Stimulated activated CD8-positive, alpha-beta memory T cell treated with anti-CD3 and anti-CD28 coated beads, Interleukin-4, amount 100 ng/mL, for 4 hours (primary cell): ENCODE measurements at places on chromosomes 5 and 9.

GRCh38 chr5:6408627-6409446 lies 30.5 kb upstream of the MED10 start:
- DNase-seq, result no peak

- no peak for DNase-seq
Observed at GRCh38 chr9:16996901-16997491, 126.5 kb upstream of the BNC2 start.

DNA sequence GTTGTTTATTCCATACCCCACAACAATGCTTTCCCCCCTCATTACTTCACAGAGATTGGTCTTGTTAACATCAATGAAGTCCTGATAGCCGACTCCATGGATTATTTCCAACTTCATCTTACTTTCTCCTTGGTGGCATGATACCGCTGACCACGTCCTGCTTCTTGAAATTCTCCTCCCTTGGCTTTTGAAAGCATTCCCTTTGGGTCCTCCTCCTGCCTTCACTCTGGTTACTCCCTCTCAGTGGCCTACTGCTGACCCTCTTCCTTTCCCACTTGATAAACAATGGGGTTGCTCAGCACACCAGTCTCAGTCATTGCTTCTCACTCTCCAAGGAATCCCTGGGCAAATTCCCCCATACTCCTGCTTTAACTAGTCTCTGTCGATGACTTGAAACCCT lies 283.9 kb downstream of the SEC61B start:
- DNase-seq, result no peak

DNA sequence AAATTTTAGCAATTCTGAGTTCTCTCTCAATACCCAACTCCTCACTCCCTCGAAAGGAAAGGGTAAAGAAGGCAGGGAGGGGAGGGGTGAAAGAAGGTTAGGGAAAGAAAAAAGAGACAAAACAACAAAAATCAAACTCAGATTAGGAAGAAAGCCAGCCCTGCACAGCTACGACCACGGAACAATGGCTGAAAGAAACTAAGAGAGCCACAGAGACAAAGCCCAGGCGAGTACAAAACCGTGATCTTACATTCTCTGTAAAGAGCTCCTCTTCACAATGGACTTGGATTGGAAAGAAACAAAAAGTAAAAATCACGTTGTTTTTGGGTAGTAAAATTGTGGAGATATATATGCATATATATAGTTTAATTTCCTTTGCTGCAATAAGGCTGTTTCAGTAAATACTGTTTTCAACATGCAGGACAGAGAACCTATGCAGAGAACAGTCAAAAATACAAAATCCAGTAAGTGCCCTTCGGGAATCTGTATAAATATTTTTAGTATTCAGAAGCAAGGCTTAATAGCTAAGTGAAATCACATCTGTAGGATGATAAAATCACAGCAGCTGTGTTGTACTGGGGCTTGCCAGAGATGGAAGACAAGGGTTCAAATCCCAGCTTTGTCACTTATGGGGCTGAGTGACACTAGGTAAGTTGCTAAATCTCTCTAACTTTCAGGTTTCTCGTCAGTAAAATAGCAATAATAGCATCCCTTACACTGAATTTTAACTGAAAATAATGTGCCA lies 16.9 kb downstream of the PSMB7 start:
- no peak for DNase-seq

DNA sequence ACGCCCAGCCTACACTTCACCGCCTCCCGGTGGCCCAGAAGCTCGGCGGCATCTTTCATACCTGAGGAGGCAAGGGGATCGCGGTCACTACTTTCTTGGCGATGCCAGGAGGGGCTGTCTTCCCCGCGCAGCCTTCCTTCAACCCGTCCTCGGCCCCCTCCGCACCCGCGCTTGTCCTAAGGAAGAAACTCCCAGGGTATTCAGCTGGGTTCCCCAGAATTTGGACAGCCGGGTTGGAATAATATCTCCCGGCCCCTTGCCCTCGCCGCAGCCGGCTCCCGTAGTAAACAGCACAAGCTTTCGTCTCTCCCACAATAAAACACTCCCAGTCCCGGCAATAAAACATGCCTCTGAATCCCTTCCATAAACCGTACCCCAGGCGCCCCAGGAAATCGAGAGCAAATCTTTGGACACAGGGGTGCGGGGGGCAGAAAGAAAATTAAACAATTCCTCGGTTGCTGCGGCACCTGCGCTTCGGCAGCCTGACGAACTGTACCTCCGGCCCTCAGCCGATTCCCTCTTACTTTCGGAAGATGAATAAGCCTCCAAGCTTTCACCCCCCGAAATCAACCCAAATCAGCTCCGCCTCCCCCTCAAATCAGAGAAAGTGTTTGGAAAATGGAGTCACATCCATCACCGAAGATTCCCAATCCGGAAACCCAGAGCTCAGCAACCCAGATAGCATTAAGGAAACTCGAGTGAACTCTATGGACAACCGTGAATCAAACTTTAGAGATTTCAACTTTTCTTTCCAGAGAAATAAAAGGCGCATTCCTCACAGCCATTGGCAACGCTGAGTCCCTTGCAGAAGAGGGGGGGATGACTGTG lies 1.1 kb downstream of the OTP start:
- DNase-seq, result no peak

GRCh38 chr5:97570242-97570641 lies 387.2 kb upstream of the RIOK2 start:
- no peak for DNase-seq

DNA sequence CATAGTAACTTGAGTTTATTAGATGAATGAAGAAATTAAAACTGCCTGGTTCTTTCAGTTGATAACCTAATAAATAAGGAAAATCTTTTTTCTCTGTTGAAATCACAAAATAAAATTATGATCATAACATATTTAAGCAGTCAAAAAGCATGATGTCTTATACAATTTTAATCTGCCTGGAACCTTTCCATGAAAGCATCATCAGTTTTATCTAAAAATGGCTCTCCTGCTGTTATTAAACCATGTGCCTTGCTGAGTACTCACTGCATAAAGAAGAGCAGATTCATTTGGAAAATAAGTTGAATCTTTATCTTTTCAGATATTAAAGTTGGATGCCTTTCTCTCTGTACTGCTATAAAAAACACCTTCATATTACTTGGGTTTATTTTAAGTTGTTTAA lies 148.8 kb downstream of the SLC24A2 start:
- no peak for DNase-seq

GRCh38 chr5:68114378-68115040 lies 101.0 kb upstream of the PIK3R1 start:
- no peak for DNase-seq
